ENCODE measurements at places on chromosomes 11 and 22.

DNA sequence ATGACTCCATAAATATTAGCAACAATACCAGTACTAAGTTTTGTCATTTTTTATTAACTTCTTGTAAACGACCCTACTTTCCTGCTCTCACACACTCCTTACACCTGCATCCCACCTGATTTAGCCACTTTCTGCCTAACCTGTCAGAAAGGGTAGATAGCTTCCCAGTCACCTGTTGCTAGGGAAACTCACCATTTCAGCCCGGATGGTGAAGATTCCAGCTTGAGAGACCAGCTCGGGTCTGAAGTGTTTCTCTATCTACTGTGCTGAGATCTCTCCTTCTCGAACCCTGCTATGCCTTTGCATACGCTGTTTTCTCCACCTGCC, at the start of gene PARVG:
Gene PARVG (plus strand): TSS at position 220 of the 327 bp plus-strand sequence. CDS start 2,405 bp downstream, outside the sequence.
- DNase-seq, result no peak

GRCh38 chr11:118859973-118860372, 23.7 kb upstream of the CXCR5 start:
- DNase-seq, result no peak

- DNase-seq, result no peak
Observed at GRCh38 chr11:124081483-124081882, 33.8 kb upstream of the VWA5A start.

- peak; percentile 37 for DNase-seq
Observed at GRCh38 chr11:45154276-45154675, 7.8 kb downstream of the PRDM11 start.

GRCh38 chr22:24938741-24939341, 7.7 kb downstream of the LHFPL7 start:
- no peak for DNase-seq

- DNase-seq, result no peak
Observed at GRCh38 chr11:94750319-94751217, 17.6 kb upstream of the AMOTL1 start.

DNA sequence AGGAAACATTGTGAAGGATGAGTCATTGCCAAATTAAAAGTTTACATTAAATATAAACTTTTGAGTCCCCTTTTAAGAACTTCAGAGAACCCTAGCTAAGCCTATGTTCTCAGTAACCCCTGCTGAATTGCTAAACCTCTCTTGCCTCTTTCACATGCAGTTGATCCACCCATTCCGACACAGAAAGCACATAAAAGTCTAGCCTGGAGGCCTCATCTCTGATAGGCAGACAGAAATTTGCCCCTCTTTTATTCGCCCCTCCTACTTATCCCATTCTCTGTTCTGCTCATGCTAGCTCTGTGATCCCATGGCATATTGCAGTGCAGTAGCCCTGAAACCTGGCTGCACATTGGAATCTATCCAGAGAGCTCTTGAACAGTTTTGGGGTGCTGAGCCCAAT, 58.2 kb upstream of the PDE3B start:
- DNase-seq, result no peak

GRCh38 chr11:121769191-121769590, 316.4 kb upstream of the SORL1-AS1 start:
- no peak for DNase-seq

GRCh38 chr11:19073454-19074415, 13.2 kb upstream of the MRGPRX2 start:
- no peak for DNase-seq

DNA sequence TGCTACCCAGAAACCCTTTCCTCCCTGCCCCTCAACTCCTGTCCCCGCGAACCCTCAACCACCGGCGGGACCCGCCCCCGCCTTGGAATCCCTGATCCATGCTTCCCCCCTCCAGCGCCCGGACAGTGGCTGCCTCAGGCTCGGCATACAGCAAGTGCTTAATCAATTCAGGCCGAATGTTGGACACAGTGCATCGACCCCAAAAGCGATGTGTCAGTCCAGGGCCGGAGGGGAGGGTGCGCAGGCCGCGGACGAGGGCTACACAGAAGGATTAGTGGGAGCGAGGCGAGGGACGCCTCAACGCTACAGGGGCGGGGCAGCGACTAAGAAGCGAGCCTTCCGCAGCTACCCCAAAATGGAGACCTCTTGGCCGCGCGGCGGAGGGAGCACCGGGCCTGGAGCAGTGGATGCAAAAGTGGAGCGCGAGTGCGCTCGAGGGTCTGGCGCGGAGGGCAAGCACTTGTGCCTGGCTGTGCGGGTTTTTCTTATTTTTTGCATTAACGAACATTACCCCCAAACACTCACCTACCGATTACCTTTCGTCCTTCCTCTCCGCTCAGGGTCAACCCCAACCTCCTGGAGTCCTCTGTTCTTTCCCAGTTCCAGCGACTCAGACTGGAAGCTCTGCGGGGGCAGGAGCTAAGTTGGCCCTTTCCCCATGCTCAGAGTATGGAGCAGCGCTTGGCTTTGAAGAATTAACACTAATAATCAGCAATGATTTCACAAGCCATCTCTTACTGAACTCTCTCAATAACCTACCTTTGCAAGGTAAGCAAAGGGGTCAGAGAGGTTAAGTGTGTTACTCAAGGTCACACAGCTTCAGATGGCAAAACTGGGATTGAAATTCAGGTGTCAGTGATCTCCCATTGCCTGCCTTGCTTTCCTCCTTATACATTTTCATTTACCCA, 30.0 kb upstream of the WNT11 start:
- DNase-seq, result peak; percentile 48

DNA sequence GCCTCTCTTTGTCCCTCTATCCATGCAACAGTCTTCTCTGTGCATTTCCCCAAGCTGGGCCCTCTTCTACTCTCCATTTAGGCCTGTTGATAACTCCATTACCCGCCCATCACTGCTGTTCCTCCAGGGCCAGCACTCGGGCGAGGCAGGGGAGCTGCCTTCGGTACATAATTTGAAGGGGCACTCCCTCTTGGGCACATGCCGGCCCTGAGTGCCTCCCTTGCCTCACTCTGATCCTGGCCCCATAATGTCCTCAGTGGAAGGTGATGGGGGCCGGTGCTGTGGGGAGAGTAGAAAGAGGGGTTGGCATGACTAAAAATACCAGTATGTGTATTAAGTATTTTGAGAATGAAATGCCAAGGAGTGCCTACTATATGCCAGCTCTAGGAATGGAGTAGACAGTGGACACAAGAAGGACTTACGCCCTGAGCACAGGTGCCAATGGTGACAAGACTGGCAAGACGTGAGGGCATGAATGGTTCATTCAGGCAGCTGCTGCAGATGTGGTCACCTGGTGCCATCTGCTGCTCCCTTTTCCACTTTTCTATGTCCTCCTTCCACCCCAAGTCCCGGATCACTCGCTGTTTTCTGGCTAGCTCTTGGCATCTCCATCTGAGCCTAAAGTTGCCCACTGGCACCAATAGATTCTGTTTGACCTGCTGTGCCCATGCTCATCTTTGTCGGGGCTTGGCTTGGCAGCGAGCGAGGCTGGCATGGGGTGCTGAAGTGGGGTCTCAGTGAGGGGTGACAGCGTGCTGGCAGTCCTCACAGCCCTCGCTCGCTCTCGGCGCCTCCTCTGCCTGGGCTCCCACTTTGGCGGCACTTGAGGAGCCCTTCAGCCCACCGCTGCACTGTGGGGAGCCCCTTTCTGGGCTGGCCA, 22.6 kb downstream of the TMEM218 start:
- no peak for DNase-seq

GRCh38 chr11:12196308-12196707, 85.9 kb downstream of the MICAL2 start:
- no peak for DNase-seq

GRCh38 chr22:19875531-19876313, 21.0 kb upstream of the GNB1L start:
- no peak for DNase-seq

- DNase-seq, result no peak
Observed at GRCh38 chr11:120224361-120224760, 13.5 kb downstream of the OAF start.

DNA sequence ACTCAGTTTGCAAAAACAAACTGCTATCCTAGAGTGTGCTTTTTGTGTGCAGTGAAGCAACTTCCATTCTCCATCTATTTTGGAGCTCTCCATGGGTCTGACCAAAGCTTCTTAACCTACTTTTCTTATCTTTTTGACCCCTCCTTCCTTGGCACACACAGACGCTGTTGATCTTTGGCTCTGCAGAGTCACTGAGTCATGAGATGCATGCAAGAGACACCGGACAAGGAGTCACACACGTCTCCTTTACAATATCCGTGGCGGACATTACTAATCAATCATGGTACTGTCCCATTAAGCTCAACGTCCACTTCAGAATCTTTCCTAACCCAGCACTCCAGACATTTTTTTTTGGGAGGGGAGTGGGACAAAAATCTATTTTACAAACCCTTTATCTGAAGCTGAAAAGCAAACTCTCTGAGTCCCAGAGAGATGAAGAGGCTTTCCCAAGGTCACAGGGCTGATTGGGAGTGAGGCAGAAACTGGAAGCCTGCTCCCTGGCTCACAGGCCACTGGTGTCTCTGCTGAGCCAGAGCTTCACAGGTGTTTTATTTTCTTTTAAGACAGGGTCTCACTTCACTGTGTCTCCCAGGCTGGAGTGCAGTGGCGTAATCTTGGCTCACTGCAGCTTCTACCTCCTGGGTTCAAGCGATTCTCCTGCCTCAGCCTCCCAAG, 165.8 kb upstream of the SYT13 start:
- no peak for DNase-seq

DNA sequence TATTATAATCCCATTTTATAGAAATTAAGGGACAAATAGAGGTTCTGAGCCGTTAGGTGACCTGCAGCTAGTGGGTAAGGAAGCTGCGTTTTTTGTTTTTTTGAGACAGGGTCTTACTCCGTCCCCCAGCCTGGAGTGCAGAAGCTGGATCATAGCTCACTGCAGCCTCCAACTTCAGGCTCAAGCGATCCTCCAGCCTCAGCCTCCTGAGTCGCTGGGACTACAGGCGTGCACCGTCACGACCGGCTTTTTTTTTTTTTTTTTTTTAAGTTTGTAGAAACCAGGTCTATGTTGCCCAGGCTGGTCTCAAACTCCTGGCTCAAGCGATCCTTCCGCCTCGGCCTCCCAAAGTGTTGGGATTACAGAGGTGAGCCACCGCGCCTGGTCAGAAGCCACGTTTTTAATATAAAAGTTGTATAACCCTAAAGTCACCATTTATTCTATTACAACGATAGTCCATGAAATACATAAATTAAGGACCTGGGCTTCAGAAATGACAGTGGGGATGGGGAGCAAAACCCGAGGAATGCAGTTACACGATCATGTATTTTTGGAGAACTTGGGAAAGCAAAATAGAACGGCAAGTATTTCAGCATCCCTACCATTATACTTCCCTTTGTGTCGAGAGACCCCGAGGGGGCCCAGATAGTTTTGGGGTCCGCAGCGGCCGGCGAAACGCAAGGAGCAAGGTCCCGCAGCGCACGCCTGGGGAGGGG, 638 bp downstream of the SAAL1 start:
- DNase-seq, result no peak

DNA sequence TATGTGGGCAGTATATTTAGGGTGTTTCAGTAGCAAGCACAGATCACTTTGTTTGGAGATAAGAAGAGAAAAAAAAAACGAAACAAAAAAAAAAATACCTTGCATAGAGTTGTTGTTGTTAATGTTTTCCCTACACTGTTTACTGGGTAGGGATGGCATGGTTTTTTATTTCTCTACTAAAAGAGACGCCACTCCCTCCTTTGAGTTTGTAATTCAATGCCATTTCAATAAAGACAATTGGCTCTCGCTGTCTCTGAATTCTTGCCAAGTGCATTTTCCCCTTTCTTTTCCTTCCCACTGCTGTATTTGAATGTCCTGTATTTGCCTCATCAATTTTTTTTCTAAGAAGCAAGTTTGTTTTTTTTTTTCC, 213.9 kb upstream of the UBASH3B start:
- no peak for DNase-seq

- no peak for DNase-seq
Observed at GRCh38 chr11:70622091-70622490, 223.8 kb downstream of the CTTN start.

All from activated naive CD4-positive, alpha-beta T cell treated with anti-CD3 and anti-CD28 coated beads, Interleukin-2, amount 50 U/mL, for 72 hours (primary cell).